A673 (cell line): ENCODE measurements at places on chromosomes 5 and 9. TPM values are rescaled to one million over a fixed set of nuclear protein-coding genes. Genes with fewer than 3 reads are reported as not detected.

MAMDC4 gene
- total RNA-seq = 7.9 and 10.1 TPM in 2 replicates

NEURL1B gene
- total RNA-seq = 5.1 and 5.7 TPM in 2 replicates

ELAVL2 gene
- total RNA-seq = not detected in 2 replicates

KIF20A gene
- total RNA-seq = 116 and 119 TPM in 2 replicates

SPINK7 gene
- total RNA-seq = not detected in 2 replicates

APBA1 gene
- total RNA-seq = 0.13 and 0.15 TPM in 2 replicates

EDIL3 gene
- total RNA-seq = 4.6 and 6.6 TPM in 2 replicates

C5orf58 gene
- not detected in 2 replicates for total RNA-seq

ZNF300 gene
- total RNA-seq = 12.6 and 13.1 TPM in 2 replicates

UNC13B gene
- total RNA-seq = 19.8 and 21.8 TPM in 2 replicates
